Hematopoietic multipotent progenitor cell treated with erythropoietin and hydrocortisone succinate and interleukin-3 and kit ligand, for 6 days (in vitro differentiated cells): ENCODE measurements at places on chromosomes 16 and 17.

- no peak for DNase-seq
Measured at GRCh38 chr16:86765389-86766026, 187.2 kb downstream of the FOXL1 start.

DNA sequence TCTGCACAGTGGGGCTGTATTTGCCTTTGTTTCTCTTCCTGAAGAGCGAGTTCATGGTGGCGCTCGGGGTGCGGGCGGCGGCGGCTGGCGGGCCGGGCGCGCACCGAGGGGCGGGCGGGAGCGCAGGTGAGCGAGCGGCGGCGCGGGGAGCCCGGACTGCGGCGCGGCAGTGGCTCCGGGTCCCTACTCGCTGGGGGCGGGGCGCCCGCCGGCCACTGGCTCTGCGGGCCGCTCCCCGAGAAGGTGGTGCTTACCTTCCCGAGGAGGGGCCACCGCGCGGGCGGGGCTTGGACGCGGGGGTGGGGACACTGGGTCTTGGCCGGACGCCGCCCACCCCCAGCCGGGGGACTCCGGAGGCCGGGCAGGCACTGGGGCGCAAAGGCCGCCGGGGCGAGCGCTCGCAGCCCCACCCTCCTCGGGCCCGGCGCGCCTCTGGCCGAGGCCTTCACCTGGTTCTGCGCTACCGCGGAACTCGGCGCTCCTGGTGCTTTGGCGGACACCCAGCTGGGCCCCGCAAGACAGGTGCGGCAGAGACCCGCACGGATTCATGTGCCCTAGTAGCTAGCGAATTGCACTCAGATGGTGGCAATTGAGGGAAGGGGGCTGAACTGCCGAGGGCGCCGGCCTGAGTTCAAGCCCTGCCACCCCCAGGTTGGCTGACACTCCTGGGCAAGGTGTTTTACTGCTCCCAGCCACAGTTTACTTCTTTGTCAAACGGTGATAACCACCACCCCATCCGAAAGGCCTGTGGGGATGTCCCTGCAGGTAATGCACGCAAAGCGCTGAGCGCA, at the start of gene PPL:
PPL (minus strand) TSS at position 158 of the 791 bp plus-strand sequence; CDS start at position 55, 103 bp downstream.
- no peak for DNase-seq

GRCh38 chr17:45900136-45900535, 5.8 kb downstream of the MAPT start:
- DNase-seq, result no peak

- DNase-seq, result no peak
Measured at GRCh38 chr16:28875134-28876018, 2.9 kb upstream of the ATP2A1 start.

- no peak for DNase-seq
Measured at GRCh38 chr16:3957344-3957980, 76.9 kb upstream of the CREBBP start.

DNA sequence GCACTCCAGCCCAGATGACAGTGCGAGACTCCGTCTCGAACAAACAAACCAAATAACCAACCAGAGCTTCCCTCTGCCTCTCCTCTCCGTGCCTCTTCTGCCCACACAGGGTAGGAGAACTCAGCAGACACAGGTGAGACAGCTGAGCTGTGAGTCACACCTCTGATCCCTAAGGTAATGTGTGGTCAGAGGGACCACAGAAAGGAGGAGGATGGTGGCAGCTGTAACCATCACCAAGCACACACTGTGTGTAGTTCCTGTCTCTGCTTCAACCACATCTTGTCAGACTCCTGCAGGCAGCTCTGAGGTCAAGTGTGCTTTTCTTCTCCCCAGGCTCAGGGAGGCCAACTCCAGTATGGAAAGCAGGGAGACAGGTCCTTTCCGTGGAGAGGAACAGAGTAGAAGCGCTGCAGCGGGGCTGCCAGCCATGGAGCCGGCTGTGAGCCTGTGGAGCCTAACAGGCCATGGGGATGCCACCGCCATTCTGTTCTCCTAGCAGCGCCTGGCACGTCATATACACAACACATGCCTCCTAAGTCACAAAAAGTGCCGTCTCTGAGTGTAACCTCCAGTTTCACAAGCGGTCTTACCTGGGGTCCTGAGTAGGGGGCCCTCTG, 7.1 kb downstream of the NUDT16L1 start:
- no peak for DNase-seq

DNA sequence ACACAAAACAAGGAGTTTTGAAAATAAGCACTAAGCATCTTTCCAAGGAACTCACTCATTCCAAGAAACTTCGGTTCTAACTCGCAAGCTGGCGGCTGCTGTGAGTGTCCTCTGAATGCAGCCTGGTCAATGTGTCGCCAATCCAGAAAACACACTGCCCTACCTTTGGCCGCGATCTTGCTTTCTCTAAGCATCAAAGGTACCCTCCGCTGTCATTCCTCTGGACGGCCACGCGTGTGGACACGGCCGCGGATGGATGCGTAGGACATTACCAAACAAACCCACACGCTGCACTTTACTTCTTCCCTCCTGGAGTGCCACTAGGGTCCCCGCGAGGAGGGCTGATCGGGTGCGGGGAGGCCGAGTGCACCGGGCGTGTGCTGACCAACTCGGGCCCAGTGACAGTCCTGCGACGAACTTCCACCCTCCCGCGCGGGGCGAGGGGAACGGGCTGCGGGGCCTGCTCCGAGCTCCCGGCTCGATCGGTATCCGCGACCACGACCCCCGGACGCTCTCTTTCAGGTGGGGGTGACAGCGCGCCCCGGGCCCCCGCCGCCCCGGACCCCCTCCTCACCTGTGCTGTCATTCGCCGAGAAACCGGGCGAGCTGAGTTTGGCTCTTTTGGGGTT, 1.1 kb downstream of the CREBBP start:
- peak; percentile 42 for DNase-seq

DNA sequence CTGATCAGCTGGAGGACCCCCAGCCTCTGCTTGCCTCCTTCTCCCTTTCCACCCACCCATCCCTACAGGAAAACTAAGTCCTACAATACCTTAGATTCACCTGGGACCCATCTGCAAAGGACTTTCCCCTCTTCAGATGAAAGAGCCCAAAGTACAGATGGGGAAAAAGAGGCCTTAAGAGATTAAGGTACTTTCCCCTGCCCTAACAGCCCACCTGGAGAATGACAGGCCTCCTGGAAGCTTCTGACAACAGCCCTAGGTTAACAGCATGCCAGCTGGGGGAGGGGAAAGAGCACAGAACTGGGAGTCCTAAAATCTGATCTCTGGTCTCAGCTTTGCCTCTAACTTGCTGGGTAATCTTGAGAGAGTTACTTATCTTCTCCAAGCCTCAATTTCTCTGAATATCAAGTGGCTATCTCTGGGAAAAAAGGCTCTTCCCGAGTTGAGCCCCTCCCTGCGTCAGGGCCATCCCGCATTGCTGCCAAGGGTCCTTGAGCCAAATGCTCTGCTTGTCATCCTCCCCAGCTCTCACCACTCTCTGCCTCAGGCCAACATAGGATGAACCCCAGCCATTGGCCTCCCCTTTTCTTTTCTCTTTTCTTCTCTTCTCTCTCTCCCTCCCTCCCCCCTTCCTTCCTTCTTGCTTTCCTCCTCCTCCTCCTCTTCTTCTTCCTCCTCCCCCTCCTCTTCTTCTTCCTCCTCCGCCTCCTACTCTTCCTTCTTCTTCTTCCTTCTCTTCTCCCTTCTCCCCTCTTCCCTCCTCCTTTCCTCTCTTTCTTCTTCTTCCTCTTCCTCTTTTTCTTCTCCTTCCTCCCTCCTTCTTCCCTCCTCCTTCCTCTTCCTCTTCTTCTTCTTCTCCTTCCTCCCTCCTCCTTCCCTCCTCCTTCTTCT, 22.5 kb upstream of the SP6 start:
- DNase-seq, result no peak

- DNase-seq, result no peak
Measured at GRCh38 chr16:55274391-55274790, 49.6 kb upstream of the IRX6 start.

DNA sequence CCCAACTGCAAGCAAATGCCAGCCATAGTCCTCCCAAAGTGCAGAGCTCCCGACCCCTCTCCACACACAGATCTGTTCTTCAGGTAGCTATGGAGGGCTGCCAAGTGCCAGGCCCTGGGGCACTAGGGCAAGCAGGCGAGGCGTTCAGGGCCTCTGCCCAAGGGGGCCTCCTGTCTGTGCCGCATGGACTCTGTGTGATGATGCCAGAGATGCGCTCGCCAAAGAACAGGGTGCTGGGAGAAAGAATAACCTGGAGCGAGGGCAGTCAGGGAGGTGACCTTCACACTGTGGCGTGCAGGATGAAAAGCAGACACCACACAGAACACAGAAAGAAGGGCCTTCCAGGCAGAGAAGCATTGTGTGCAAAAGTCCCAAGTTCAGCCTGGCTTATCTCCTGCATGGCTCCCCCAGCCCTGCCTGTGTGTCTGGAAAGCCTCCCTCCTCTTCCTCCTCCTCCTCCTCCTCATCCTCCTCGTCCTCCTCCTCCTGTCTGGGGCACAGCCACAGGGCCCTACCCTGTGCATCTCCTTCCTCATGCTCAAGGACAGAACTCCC, 44.2 kb downstream of the PEMT start:
- DNase-seq, result no peak

- peak; percentile 59 for DNase-seq
Measured at GRCh38 chr16:66534376-66534799, 15.5 kb downstream of the TK2 start.

- peak; percentile 76 for DNase-seq
Measured at GRCh38 chr17:82228842-82229697, at the start of gene SLC16A3. Gene SLC16A3, plus strand, starts transcription at chr17:82229042. Its CDS starts 6,967 bp downstream, at chr17:82236009.

DNA sequence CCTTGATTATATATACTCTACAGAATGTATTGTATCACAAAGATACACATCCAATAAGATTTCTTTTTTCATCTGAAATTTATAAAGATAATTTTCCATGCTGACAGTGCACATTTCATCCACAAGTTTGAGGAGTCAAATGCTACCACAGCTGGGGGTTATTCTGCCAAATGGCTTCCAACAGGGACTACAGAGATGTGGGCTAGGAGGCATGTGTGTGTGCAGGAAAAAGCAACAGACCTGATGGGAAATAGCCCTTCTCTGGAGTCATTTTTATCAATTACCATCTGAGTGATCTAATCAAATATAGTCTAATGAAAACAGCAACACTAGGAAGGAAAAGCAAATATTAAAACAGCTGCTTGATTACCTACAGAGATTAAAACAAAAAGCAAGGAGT, 290.5 kb downstream of the CEP112 start:
- no peak for DNase-seq

- peak; percentile 91 for DNase-seq
Measured at GRCh38 chr17:41687828-41688640, 651 bp upstream of the EIF1 start.

- no peak for DNase-seq
Measured at GRCh38 chr16:16045296-16045695, 95.9 kb downstream of the ABCC1 start.

- DNase-seq, result peak; percentile 17
Measured at GRCh38 chr17:70123193-70123592, 46.1 kb upstream of the KCNJ2 start.

GRCh38 chr16:62177351-62178203, 141.3 kb upstream of the CDH8 start:
- DNase-seq, result no peak

- peak; percentile 12 for DNase-seq
Measured at GRCh38 chr17:10013365-10014112, 108.5 kb upstream of the RCVRN start.

- DNase-seq, result peak; percentile 70
Measured at GRCh38 chr17:78442648-78443218, 64.3 kb downstream of the PGS1 start.

DNA sequence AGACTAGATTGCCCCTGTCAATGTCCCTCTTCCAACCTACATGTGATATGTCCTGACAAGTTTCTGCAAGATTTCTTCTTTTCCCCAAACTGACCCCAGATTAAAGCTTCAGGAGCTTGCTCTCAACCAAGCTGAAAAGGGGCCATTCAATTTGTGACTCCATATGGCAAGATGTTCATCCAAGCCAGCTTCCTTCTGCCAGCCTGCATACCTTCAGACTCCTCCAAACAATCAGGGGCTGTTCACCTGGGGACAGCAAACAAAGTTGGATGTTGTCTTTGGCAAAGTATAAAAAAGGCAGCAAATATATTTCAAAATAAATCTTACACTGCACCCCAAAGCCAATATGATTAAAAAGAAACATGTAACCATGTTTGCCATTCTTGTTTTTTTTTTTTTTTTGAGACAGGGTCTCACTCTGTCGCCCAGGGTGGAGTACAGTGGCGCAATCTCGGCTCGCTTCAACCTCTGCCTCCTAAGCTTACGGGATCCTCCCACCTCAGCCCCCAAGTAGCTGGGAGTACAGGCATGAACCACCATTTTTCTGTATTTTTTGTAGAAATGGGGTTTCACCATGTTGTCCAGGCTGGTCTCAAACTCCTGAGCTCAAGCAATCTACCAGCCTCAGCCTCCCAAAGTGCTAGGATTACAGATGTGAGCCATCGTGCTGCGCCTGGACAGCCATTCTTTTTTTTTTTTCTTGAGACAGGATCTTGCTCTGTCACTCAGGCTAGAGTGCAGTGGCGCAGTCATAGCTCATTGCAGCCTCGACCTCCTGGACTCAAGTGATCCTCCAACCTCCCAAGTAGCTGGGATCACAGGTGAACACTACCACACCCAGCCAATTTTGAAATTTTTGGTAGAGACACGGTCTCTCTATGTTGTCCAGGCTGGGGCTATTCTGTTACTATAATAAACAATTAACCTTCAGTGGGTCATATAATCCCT, 50.0 kb upstream of the AKAP1 start:
- DNase-seq, result no peak

DNA sequence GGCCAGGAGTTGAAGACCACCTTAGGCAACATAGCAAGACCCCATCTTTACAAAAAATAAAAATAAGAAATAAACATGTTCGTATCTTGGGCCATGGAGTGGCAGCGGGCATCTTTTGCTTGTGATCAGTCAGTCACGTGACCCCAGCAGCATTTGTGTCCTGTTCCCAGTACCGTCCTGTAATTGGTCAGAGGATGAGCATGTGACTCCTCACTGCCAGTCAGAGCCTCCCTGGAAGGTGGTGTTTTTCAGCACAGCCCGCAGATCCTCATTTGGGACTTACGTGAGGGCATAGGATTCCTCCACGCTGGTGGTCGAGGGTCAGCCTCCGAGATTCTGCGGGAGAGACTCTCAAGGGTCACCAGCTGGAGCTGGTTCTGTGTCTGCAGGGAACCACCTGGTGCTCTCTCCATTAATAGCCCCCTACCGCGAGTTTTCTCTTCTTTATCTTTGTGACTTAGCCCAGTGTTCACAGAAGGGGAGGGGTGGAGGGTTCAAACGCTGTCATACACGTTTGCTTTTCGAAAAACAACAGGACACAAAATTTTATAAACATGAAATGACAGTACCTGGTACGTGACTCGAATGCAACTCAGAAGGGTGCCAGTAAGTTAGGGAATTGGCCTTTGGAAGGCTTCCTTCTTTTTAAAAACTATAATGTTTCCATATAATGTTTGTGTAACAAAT, 17.2 kb downstream of the MRC2 start:
- DNase-seq, result no peak
